Myocyte (in vitro differentiated cells): ENCODE measurements at places on chromosomes 12 and 14. TPM values are rescaled to one million over a fixed set of nuclear protein-coding genes. Genes with fewer than 3 reads are reported as not detected.

DNA sequence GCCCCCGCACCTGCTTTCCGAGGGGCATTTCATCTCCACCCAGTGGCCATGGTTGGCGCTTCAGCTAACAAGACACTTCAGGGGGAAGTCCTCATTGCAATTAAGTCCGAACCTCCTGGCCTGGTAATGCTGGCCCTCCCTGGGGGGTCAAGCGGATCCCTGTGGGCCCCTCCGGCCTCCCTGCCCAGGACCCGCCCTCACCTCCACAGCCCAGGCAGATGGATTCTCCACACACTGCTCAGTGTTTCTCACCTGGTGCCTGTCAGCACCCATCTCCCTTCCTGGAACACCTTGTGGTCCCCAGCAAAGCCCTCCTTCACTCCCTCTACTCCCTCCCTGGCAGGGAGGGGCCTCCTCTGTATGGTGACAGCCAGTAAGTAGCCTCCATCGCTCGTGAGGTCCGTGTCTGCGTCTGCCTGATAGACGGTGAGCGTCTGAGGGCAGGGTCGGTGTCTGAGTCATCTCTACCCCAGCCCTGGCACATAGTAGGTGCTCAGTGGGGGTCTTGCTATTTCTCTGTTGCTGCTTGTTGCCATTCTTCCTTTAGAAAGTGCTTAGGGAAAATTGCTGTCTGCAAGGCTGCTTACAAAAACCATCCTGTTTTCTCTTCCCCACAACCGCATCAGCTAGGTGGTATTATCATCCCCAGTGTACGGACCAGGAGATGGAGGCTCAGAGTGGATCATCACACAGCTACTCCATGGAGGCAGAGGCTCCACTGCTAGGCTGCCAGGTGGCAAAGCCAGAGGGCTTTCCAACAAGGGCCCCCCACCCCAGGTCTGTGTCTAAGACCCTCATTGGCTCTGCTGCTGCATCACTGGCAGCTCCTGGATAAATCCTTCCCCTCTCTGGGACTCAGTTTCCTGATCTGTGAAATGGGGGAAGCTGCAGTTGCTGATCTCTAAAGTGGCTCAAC lies 39.7 kb upstream of the EML1 start:
- no peak for DNase-seq

The CTSG gene
- total RNA-seq = not detected in 2 replicates

The CYP27B1 gene
- total RNA-seq = 1.2 TPM in 1 of 2 replicates, not detected in the other

The C1QL4 gene
- 37.7 and 119 TPM in 2 replicates for total RNA-seq

GRCh38 chr14:35944847-35945246 lies 118.7 kb downstream of the BRMS1L start:
- no peak for DNase-seq

- no peak for DNase-seq
These were observed 93.6 kb downstream of the PHETA1 start for GRCh38 chr12:111275308-111275707.

The FGF23 gene
- not detected in 2 replicates for total RNA-seq

The SIX6 gene
- 0.08 TPM in 1 of 2 replicates, not detected in the other for total RNA-seq

GRCh38 chr12:129544716-129545115 lies 359.1 kb downstream of the TMEM132D start:
- no peak for DNase-seq

DNA sequence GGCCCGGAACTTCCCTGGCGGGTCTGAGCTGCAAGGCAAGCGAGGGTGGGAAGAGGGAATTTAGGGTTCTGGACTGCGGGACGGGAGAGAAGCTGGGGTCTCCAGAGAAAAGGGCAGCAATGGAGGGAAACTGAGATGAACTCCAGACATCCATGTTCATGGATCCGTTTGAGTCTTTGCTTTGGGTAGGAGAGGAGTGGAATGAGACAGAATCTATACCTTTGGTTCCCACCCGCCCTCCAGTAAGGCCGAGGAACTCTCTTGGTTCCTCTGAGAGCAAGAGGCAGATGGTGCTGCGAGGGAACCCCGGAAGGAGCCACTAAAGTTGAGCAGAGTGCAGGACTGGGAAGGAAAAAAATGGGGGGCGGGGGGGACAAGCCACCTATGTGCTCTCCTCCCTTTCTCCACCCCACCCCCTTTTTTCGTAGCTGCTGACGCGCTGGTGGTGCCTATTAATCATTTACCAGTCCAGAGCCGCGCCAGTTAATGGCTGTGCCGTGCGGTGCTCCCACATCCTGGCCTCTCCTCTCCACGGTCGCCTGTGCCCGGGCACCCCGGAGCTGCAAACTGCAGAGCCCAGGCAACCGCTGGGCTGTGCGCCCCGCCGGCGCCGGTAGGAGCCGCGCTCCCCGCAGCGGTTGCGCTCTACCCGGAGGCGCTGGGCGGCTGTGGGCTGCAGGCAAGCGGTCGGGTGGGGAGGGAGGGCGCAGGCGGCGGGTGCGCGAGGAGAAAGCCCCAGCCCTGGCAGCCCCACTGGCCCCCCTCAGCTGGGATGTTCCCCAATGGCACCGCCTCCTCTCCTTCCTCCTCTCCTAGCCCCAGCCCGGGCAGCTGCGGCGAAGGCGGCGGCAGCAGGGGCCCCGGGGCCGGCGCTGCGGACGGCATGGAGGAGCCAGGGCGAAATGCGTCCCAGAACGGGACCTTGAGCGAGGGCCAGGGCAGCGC lies 1.2 kb downstream of the SSTR1 start:
- DNase-seq = peak; percentile 69

The TAS2R20 gene
- 0.68 and 2.1 TPM in 2 replicates for total RNA-seq

DNA sequence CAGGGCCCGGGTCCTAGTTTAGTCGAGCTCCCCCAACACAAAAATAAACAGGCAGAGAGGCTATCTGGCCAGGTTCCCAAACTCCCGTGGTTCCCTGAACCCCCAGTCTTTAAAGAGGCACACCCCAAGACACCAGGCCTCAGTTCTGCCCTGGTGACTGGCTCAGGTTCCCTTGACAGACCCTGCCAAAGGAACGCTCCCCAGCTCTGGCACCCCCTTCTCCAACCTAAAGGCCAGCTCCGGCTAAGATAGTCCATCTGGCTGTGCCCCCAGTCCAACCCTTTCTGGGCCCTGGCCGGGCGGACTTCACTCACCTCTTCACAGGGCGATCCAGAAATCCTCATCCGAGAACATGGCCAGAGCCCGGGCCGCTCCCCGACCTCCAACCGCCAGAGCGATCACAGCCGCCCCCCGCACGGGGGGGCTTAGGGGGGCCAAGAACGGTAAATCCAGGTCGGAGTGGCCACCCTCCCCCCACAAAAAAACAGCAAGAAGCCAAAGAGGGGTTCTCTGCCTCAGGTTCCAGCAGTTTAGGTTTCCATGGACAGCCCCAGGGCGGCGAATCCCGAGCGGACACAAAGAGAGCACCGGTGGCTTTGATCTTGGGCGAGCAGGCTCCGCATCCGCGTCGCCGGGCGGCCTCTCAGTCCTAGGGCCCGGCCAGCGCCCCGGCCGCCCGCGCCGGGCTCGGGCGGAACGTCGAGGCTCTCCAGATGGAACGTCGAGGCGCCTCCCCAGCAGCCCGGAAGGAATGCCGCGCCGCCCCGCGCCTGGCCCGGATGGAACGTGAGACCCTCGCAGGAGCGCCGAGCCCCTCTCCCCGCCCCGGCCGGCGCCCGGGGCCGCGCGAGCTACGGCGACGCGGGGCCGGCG lies 1.1 kb downstream of the KMT2D start:
- no peak for DNase-seq

GRCh38 chr14:99569725-99570543 lies 34.1 kb downstream of the CCDC85C start:
- DNase-seq = no peak

The HHIPL1 gene
- 0.32 and 0.36 TPM in 2 replicates for total RNA-seq

GRCh38 chr14:102891111-102891510 lies 31.4 kb upstream of the AMN start:
- DNase-seq = no peak

DNA sequence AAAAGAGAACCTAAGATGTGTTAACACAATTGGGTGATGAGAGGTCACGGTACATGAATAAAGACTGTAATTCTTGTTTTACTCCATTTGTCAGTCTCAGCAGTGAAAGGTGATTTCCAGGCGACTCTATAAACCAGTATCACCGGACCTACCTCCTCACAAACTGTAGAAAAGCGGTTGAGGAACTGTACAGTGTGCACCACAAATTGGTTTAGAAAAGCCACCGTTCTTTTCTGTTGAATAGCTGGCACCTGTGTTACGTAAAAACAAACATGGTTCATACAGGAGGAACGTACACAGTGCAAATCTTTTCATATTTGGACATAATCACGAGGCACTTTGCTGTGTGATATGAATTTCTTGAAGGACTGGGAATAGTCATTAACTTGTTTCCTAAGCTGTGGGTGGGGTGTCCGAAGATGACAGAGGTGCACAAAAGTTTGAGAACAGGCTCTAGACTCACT lies 663 bp downstream of the WASHC3 start:
- no peak for DNase-seq

DNA sequence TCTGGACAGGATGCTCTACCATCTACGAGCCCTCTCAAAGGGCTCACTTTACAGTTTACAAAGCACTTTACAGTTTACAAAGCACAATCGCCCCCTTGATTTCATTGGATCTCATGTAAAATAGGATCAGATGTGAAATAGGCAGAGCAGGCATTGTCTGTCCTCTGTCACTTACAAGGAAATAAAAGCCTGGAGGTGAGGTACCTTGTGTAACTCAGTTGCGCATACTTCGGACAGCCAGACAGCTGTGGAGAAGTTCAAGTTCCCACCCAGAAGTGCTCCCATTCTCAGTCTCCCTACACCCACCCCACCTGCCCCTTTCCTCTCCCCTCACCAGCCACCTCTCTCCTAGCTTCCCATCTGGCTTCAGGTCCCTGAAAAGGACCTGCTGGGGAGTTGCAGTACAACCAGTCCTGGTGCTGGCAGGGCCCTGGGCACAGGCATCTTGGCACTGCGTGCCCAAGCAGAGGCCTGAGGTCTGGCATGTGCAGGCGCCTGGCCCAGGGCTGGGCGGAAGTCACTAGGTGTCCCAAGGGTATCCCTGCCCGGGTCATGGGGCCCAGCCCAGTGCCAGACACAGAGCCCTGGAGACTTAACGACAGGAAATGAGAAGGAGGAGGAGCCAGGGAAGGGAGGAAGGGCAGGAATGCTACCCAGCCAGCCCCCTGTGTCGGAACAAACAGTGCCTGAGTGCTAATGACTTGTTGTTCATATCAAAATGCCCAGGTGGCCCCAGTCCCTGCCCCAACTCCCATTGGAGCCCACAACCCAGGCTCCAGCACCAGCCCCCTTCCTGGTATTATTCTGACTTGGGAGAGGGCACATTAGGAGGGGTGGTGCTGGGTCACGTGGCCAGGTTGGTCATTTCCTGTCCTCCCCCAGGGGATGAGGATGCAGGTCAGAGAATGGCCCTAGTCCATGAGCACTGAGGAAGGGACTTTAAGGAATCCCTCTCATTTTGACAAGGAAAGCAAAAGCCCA lies 5.4 kb downstream of the RAPGEF3 start:
- DNase-seq = no peak

DNA sequence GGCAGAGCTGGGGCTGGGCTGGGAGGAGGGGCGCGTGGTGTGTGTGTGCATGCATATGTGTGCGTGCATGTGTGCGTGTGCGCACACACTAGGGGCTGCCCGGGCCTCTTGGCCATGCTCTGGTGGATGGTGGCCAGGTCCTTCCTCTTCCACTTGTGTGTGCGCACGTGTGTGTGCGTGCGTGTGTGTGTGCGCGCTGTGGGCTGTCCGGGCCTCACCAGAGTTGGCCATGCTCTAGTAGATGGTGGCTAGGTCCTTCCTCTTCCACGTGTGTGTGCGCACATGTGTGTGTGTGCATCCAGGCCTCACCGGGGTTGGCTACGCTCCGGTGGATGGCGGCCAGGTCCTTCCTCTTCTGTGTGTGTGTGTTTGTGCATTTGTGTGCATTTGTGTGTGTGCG lies 24.7 kb downstream of the FOXN4 start:
- DNase-seq = no peak

GRCh38 chr12:69438539-69438938 lies 31.6 kb upstream of the FRS2 start:
- no peak for DNase-seq

DNA sequence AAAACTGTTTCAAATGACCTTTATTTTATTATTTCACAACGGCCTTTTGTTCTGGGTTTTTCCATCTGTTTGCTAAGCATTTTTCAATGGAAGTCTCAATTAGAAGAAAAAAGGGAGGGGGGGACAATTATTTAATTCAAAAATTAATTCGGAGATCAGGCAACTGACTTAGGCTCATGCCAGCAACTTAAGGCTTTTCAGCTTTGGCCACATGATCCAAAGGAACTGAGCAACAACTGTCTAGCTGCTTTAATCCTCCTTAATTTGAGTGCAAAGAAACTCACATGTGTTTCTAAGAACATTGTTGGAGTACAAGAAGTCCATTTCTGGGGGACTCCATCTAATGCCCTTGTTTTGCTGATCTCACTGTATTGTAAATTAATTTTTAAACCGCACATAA lies 188.0 kb downstream of the EXOC5 start:
- DNase-seq = no peak

GRCh38 chr12:131896811-131897270 lies 2.4 kb downstream of the ULK1 start:
- DNase-seq = peak; percentile 96

DNA sequence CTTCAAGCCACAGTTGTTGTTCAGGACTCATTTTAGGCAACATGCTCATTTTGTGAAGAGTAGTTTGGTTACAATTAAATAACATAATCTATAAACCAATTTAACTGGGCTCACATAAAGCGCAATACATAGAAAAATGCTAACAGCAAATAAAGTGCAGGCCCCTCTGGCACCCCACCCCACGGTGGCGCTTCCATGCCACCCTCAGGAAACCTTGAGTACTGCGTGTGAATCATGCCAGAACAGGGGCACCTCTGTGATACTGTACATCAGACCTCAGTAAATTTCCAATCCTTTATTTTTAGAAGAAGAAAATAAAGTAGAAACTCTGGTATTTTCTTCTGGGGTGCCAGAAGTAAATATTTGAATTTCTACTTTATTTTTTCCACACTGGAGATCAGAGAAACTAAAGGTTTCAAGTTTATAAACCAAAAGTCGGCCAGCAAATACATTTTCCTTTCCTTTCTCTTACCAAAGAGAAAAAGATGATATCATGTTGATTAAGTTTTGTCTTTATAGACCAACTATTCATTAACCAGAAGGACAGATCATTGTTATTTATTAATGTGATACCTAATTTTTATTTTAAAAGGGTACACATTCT lies 316.8 kb downstream of the PAWR start:
- peak; percentile 51 for DNase-seq

DNA sequence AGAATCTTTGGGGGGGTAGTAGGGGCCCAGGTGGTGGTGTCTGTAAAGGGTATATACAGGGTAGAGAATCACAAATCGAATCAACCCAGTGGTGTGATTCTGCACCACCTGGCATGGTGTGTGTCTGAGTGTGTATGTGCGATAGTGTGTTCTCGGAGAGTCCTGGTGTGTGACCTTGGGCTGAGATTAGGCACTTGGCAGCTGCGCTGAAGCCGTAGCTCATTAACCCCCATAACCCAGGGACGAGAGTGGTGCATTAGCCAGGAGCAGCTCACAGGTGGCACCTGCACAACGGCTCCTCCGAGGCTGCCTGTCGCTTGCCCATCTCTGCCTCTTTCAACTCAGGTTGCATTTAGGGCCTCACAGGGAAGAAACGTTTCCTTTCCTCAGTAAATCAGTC lies 15.6 kb upstream of the TESC start:
- no peak for DNase-seq

GRCh38 chr12:2083008-2083407 lies 30.2 kb downstream of the CACNA1C start:
- no peak for DNase-seq

- no peak for DNase-seq
These were observed 126.9 kb downstream of the PAPOLA start for GRCh38 chr14:96629082-96629481.
